ENCODE measurements at places on chromosomes 7 and 10.

DNA sequence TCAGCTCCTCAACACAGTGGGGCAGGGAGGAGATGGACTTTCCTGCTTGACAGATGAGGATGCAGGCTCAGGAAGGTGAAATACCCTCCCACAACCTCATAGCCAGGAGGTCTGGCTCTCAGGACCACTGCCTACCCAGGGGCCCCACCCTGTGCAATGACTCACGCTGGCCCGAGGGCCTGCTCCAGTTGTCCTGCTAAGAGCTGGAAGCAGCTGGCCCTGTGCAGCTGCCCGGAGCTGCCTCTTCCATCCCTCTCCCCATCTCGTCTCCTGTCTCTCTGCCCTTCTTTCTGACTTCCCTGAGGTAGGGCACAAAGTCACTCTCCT, 123.9 kb downstream of the ZMIZ1 start:
- no peak for DNase-seq

GRCh38 chr10:49387071-49387470, 8.8 kb downstream of the DRGX start:
- DNase-seq: no peak

- no peak for DNase-seq
Measured at GRCh38 chr10:45817130-45817859, 30.0 kb downstream of the AGAP4 start.

DNA sequence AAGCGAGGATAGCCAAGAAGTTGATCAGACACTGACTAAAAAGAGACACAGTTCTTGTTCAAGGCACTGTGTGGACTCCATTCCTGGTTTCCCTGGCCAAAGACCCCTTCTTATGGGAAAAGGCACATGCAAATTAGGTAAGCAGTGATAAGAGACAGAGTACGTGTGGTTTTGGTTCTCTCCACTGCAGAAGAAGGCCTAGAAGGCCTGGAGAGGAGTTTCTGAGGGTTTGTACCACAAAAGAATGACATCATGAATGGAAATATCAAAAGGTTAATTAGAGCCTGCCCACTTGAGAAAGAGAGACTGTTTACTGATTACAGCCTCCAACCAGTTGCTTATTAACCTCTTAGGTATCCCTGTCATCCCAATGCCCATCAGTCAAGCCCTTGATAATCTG, 137.5 kb downstream of the ZNF365 start:
- no peak for DNase-seq

GRCh38 chr7:139231513-139232376, 708 bp downstream of the UBN2 start:
- DNase-seq: peak; percentile 10

DNA sequence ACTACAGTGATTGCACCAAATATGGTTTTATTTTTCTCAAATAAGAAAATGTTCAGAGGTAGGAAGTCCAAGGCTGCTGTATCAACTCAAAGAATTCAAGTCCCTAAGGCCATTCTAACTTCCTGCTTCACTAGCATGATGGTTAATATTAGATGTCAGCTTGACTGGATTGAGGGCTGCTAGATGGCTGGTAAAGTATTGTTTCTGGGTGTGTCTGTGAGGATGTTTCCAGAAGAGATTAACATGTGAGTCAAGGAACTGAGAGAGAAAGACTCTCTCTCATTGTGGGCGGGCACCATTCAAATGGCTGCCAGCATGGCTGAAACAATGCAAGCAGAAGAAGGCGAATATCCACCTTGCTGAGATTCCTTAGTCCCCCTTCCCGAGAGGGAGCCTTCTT, 77.4 kb upstream of the NRBF2 start:
- DNase-seq: no peak

DNA sequence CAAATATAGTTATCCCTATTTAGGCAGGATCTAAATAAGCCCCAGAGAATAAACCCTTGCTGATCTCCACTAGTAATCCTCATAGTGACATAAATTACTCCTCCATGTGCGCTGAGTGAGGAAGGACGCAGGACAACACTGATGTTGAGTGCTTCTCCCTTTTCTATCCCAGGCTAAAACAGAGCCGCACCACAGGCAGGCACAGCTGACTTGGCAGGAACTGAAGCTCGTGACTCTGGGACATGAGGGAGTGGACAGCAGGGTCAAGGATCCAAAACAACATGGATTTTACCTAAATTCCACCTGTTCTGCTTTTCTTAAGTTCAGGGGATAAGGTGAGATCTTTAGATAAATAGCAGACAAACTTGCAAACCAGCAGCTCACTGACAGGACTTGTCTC, 46.0 kb downstream of the VOPP1 start:
- no peak for DNase-seq

- no peak for DNase-seq
Measured at GRCh38 chr10:6786579-6787031, 206.5 kb upstream of the PRKCQ start.

DNA sequence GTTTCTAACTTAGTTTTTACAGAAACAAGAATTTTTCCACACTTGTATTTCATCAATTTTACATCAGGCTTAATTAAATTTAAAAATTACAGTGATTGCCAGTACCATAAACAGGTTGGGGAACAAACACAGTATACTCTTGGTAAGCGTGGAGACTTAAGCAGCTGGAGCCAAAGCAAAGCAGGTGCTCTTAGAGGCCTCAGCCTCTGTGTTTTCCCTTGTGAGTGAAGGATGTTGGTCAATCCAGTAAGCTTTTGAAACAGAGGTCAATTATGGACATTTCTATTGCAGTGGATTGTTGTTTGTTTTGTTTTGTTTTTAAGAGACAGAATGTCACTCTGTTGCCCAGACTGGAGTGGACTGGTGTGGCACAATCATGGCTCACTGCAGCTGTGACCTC, 100.6 kb upstream of the CELF2 start:
- no peak for DNase-seq

DNA sequence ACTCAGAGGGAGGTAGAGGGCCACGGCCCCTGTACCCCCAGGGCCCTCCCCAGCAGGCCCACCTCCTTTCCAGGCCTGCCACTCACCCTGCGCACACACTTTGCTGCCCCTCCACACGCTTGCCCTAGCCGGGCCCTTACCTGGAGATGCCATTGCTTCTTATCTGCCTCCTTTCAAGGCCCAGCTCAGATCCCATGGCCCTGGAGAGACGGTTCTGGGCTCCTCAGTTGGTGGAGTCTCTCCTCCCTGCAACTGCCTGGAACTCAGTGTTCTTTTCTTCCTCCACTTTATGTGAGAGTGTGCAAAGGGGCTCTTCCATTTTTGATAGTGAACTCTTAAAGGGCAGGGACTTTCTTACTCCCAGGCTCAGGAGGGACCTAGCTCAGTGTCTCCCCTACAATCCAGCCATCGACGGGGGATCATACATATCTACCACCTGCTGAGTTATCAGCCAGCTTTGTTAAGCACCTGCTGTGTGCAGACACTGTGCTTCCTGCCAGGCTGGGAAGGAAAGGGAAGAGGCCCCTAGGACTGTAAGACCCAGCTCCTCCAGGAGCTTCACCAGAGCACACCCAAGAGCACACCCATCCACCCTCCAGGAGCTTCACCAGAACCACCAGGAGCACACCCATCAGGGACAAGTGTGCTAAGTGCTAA, 89.3 kb upstream of the MACROH2A2 start:
- no peak for DNase-seq

- DNase-seq: no peak
Measured at GRCh38 chr7:54877683-54878082, 118.7 kb upstream of the SEC61G start.

GRCh38 chr10:79939969-79940368, 8.9 kb downstream of the SFTPD start:
- DNase-seq: no peak

- DNase-seq: no peak
Measured at GRCh38 chr7:80161466-80161865, 26.8 kb downstream of the GNAI1 start.

DNA sequence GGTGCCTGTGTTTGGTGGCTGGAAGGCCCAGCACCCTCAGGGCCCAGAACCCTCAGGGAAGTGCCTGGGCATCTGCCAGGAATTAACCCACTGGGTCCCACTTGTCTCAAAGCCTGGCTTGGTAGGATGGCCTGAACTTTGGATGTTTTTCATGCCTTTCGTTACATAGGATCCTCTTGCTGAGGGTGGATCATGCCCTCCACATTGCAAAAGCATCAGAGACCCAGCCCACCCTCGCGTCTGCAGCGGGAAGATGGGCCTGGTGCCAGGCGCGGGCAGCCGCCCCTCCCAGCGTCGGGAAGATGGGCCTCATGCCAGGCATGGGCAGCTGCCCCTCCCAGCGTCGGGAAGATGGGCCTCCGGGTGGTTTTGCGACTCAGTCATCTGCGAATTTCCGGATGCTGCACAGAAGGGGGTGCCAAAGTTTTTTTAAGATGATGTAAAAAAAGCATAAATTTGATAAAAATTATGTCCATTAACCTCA, 51.9 kb upstream of the PRKAR1B start:
- DNase-seq: no peak

DNA sequence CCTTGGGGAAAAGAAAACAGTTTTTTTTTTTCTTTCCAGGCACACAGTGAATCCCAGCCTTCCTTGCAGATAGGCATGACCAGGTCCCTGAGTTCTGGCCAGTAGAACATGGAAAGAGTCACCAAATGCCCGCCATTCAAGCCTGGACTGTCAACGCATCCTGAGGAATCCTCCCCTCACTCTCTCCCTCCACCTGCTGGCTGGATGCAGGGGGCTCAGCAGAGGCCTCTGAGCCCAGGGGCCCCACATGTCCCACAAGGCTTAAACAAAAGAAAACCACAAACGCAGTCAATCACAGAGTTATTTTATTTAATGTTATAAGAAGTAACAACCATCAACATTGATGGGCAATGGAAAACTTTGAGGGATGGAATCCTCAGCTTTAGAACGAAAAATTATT, 93.1 kb downstream of the JCAD start:
- DNase-seq: no peak

DNA sequence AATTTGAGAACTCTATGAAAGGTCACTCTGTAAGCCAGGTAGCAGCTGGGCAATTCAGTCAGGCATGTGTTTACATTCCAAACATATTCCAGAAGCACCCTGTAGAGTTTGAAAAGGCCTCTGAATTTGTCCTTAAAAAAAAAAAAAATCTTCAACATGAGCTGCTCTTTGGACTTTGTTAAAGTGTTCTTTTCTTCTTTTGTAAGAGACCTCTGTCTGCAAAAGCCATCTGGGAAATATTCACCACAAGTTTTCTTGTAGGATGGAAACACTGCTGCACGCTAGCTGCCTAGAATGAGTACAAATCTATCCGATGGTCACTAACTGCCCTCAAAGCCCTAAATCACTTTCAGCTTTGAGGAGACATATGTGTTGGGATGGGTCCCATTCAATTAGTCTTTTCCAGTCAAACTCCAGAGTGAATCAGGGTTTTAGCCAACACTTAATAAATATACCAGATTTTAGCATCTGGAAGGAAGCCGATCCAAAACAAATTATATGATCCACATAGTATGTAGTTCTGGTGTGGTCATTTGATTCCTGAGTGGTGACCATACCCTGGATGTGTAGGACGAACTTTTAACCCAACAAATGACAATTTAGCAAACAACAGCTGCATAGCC, 85.9 kb downstream of the CD36 start:
- DNase-seq: no peak

GRCh38 chr7:90994601-90995000, 269.6 kb upstream of the FZD1 start:
- DNase-seq: no peak

DNA sequence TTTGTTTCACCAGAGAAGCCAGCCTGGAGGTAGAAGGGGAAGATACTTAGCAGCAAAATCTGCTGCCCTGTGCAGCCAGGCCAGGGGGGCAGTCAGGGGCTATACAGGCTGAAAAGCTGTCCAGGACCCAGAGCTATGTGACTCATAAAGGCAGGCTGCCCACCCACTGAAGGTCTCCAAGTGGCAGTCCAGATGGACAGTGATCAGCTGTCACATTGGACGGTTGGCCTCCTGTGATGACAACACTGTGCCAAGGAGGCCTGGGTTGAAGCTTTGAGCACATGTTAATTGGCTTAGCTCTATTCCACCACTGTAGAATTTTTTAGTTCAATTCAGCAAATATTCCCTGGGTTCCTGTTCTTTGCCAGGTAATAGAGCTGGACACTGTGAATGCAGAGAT, 577.3 kb upstream of the GALNT17 start:
- no peak for DNase-seq

DNA sequence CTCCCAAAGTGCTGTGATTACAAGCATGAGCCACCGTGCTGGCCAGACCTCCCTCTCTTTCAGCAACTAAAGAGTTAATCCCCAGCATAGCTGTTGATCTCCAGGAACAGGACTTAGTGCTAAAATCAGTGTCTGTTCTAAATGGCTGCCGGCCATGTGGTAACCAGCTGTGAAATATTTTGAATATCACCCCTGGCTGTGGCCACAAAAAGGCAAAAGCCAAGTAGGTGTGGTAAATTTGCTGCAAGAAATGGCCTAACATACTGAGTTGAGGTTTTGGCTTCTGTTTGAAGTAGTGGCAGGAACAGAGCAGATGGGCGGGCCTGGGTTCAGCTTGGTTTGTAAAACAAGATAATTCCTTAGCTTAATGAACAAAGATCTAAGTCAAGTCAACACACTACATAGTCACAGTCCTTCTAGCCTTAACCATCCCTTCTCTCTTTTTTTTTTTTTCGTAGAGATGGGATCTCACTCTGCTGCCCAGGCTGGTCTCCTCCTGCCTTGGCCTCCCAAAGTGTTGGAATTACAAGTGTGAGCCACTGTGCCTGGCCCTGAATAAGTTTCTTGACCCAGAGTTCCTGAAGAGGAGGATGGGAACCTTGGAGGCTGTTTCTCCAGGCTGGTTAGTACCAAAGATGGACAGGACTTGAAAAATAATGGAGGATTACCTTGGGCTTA, 22.7 kb upstream of the AGFG2 start:
- DNase-seq: peak; percentile 19

- DNase-seq: no peak
Measured at GRCh38 chr7:4108951-4109350, 573.1 kb upstream of the FOXK1 start.

DNA sequence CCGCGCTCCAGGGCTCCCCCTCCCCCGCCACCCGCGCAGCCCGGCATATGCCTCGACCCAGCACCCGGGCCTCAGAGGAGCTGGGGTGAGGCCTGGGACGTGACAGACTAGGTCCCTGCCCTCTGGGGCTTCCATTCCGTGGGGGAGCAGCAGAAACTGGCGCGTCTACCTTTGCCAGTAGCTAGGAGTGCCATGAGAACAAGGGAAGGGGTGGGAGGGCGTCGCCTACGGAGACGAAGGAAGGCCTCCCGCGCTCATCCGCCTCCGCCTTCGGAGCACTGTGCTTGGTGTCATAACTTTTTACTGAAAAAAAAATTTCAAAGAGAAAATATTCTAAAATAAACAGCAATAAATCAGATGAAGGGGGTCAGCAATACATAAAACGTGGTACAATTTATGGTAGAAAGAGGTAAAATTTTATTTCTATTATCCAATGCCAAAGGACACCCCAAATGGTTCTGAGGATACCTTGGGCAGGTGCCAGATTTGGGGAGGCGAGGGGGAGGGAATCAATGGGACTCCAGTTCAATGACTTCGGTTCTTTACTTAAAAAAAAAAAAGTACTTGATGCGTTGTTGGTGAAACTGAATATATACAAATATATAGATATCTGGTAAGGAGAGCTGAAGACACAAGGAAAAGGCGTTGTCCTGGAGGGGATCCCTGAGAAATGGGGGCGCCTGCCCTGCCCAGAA, 35.1 kb upstream of the GRID1 start:
- DNase-seq: no peak

Measured in activated CD8-positive, alpha-beta memory T cell treated with anti-CD3 and anti-CD28 coated beads for 4 hours (primary cell).